ENCODE measurements at places on chromosomes 4 and X. TPM values are rescaled to one million over a fixed set of nuclear protein-coding genes. Genes with fewer than 3 reads are reported as not detected.

DNA sequence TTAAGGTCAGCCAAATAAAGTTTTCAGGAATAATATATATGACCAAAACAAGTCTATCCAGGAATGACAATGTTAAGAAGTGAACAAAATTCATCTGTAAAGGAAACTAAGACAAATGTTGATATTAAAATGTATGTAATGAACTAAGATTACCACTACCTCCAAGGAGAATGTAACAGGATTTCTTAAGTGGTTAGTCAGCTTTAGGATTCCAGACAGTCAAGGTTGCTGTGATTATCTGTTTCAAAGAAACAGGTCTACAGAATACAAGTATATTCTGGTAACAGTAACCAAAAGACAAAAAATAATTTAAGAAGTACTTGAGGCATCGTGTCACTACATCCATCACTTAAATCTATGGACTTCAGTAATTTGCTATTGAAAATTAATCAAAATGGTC lies 172.8 kb downstream of the SCFD2 start:
- no peak for DNase-seq
- H3K36me3 ChIP-seq: no peaks in the 10 kb centered on the region
- no peaks in the 10 kb centered on the region for H3K27me3 ChIP-seq
- no peak overlapping the region for H3K27ac ChIP-seq
- peaks cover 47% of the 10 kb centered on the region for H3K4me1 ChIP-seq

AFAP1 gene
- total RNA-seq: 17.4 TPM

CCDC110 gene
- total RNA-seq: 1.8 TPM

GRCh38 chr4:118842055-118842454 lies 6.1 kb upstream of the SEC24D start:
- H3K4me3 ChIP-seq: no peak overlapping the region
- no peaks in the 10 kb centered on the region for H3K4me1 ChIP-seq
- no peak overlapping the region for H3K27ac ChIP-seq
- H3K27me3 ChIP-seq: no peaks in the 10 kb centered on the region
- H3K36me3 ChIP-seq: no peaks in the 10 kb centered on the region
- no peak for DNase-seq

CXCL8 gene
- 100 TPM for total RNA-seq

FAM241A gene
- 2.8 TPM for total RNA-seq

- peak; percentile 8 for DNase-seq
- H3K27ac ChIP-seq: no peak overlapping the region
- peaks cover 4% of the 10 kb centered on the region for H3K4me1 ChIP-seq
- no peaks in the 10 kb centered on the region for H3K36me3 ChIP-seq
- H3K4me3 ChIP-seq: no peak overlapping the region
- no peaks in the 10 kb centered on the region for H3K27me3 ChIP-seq
These were observed 4.7 kb upstream of the SRPK3 start for GRCh38 chrX:153776120-153776599.

DNA sequence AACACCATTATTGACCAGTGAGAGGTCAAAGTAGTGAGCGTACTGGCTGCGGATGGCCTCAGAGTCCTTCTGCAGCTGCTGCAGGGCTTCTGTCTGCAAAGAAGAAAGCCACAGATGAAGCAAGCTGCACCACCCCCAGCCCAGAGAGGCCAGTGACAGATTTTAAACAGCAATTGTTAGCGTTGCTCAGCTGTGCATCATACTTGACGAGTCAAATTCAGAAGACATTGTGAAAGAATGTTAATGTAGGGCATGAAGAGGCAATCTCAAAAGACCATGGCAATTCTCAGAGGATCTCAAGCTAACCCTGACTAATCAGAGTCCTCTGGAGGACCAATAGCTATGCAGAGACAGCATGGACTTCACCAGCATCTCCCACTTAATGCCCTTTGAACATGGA lies 16.6 kb downstream of the DKC1 start:
- no peak for DNase-seq
- H3K36me3 ChIP-seq: peaks cover 20% of the 10 kb centered on the region
- H3K27ac ChIP-seq: no peak overlapping the region
- no peaks in the 10 kb centered on the region for H3K27me3 ChIP-seq
- no peak overlapping the region for H3K4me3 ChIP-seq

DNA sequence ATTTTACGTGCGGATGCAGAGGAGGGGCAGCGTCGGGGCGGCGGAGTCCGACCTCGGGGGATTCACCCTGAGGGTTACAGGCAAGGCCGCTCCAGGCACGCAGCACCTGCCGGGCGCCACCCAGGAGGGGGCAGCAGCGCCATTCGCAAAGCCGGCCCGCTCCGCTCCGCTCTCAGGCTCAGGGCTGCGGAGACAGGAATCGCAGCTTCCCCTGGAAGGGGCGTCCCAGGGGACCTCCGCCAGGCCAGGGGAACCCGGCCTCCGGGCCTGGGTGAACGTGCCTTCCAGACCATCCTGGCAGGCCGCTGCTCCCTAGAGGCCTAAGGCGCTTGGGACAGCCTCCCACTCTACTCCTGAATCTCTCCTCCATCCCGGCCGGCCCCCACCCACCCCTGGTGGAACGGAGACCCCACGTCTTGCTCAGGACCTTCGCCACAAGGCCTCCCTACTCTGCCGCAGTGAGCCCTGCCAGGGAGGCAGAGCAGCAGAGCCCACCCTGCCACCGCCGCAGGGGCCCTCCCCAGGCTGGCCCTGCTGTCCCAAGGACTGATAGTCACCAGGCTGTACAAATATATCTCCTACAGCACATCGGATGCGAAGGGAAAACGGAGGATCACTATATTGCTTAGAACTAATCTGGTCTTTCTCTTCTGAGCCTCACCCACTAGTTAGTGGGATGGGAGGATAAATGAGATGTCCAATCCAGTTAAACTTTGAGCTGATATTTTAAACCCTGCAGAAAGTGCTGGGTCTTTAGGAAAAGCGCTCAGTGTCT lies 115.0 kb downstream of the SMIM20 start:
- H3K4me1 ChIP-seq: peaks cover 22% of the 10 kb centered on the region
- no peak overlapping the region for H3K4me3 ChIP-seq

ACE2 gene
- total RNA-seq: 8.1 TPM

DNA sequence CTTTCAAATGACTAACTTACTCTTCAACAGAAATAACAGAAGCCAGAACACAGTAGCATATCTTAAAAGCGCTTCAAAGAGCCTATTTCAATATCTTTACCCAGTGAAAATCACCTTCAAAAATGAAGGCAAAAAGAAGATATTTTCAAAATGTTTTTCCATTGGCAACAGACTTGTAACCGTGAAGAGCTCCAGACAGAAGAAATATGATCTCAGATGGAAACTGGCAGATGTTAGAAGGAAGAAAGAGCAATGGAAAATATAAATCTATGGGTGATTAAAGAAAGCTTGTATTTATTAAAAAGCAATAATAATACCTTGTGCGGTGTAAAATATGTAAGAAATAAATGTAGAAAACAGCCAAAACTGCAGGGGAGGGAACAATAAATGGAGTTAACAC lies 35.7 kb downstream of the PRKG2 start:
- no peak overlapping the region for H3K27ac ChIP-seq
- no peak for DNase-seq
- H3K4me3 ChIP-seq: no peak overlapping the region
- no peaks in the 10 kb centered on the region for H3K4me1 ChIP-seq

- DNase-seq: no peak
- H3K27ac ChIP-seq: no peak overlapping the region
- H3K27me3 ChIP-seq: peaks cover under 1% of the 10 kb centered on the region
- no peak overlapping the region for H3K4me3 ChIP-seq
- H3K36me3 ChIP-seq: no peaks in the 10 kb centered on the region
These were observed 41.9 kb downstream of the GPC3 start for GRCh38 chrX:133943507-133943906.

DNA sequence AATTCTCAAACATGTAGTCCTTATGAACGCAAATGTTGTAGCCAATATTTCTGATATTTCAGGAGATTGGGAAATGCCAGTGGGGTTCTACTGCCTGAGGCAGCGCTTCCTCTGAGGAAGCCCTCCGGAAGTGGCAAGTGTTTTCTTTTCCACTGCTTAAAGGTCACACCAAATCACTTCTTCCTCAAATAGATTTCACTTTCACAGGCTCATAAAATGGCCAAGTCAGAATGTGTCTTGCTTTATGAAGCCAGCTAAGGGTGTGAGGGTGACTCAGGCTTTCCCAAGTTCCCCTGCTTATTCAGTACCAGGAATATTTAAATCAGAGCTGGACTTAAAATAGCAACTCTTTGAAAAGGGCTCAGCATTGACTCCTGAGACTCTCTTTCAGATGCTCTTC lies 514.2 kb upstream of the DIPK2B start:
- H3K27me3 ChIP-seq: no peaks in the 10 kb centered on the region
- H3K4me1 ChIP-seq: no peaks in the 10 kb centered on the region
- H3K4me3 ChIP-seq: no peak overlapping the region
- no peaks in the 10 kb centered on the region for H3K36me3 ChIP-seq
- no peak for DNase-seq

PIM2 gene
- total RNA-seq: 36.5 TPM

CFI gene
- total RNA-seq: 61.9 TPM

GRCh38 chrX:148574237-148574973 lies 74.0 kb downstream of the AFF2 start:
- no peak overlapping the region for H3K4me3 ChIP-seq
- no peak for DNase-seq
- no peaks in the 10 kb centered on the region for H3K4me1 ChIP-seq
- no peaks in the 10 kb centered on the region for H3K36me3 ChIP-seq

DNA sequence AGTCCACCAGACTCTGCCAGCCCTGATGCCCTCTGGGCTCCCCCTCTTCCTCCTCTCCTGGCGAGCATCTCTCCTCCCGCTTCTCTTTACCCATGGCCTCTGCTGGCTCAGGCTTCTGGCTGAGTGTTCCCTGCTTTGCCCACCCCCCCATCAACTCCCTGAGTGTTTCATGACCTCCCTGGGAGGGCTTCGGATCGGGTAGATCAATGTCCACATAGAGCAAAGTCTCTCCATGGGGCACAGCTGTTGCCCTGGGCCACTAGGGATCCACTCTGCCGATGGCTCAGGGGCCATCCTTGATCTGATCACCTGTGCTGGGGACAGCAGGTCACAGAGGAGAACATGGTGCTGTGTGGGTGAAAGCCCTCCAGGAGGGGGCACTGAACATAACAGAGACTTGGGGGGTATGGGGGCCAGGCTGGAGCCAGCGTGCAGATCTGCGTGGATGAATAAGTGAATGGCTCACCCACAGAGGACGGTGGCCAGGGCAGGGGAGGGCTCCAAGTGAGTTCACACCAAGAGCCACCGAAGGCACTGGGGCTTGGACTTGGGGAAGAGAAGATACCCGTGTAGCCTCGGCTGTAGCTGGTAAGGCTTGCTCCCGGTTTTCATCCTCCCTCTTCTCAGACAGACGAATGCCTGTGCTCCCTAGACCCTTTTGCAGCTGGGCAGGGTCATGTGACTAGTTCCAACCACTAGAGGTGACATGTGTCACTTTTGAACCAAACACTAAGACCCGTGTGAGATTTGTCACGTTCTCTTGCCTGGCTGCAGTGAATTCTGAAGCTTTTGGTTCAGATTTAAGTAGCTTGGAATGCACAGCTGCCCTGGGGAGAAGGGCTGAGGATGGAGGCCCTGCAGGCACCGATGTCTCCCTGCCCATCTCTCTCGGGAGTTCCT lies 23.2 kb upstream of the AFAP1 start:
- no peak overlapping the region for H3K27ac ChIP-seq
- DNase-seq: no peak
- no peak overlapping the region for H3K4me3 ChIP-seq
- H3K27me3 ChIP-seq: no peaks in the 10 kb centered on the region
- peaks cover 18% of the 10 kb centered on the region for H3K4me1 ChIP-seq
- no peaks in the 10 kb centered on the region for H3K36me3 ChIP-seq

CYSLTR1 gene
- total RNA-seq: 5.4 TPM

DNA sequence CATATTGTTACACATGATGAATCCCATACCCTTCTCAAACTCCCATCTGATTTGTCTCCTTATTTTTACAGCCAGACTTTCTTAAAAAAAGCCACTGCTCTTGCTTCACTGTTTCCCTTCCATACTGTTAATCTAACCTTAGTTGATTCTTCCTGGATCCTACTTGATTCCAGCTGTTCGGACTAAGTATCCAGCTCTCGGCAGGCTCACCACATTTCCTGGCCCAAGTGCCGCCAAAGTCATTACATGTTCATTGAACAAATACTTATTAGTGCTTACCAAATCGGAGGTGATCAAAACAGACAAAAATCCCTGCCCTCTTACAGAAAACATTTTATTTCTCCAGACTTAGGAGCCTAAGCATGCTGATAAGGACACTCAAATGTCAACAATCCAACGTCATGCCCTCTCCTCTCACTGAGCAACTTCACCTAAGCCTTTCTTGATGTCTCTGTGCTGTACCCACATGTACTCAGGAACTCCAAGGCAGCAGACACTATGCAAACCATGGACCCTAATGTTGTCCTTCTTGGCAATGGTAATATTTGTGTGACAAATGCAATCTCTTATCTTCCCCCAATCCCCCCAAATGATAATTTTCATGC lies 45.1 kb upstream of the C1QTNF7 start:
- no peaks in the 10 kb centered on the region for H3K36me3 ChIP-seq
- DNase-seq: no peak
- no peaks in the 10 kb centered on the region for H3K27me3 ChIP-seq
- no peaks in the 10 kb centered on the region for H3K4me1 ChIP-seq
- H3K27ac ChIP-seq: no peak overlapping the region

DNA sequence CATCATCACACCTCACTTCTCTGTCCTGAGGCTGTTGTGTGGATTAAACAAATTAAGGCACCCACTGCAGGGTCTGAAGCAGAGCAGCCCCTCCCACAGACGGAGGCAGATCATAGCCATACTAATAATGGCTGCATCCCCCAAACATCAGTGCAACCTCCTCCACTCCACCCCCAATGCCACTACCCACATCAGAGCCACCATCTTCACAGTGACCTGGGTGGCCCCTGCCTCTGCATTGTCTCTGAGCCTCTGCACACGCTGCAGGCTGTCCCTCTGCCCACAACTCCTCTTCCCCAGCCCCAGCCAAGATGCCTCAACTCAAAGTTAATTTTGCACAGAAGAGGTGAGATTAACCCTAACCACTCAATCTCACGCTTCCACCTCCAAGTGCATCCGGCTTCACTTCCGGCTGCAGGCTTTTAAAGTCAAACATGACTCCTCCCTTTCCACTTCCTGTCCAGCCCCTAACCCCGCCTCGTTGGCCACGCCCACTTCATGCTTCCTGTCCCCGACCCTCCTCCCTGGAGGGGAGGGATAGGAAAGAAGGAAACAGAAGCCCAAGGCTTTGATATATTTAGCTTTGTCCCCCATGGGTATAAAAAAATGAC lies 22.7 kb downstream of the JAKMIP1 start:
- no peaks in the 10 kb centered on the region for H3K36me3 ChIP-seq
- H3K27ac ChIP-seq: no peak overlapping the region
- no peaks in the 10 kb centered on the region for H3K27me3 ChIP-seq
- H3K4me1 ChIP-seq: no peaks in the 10 kb centered on the region
- no peak for DNase-seq

NAT8L gene
- 0.46 TPM for total RNA-seq

DNA sequence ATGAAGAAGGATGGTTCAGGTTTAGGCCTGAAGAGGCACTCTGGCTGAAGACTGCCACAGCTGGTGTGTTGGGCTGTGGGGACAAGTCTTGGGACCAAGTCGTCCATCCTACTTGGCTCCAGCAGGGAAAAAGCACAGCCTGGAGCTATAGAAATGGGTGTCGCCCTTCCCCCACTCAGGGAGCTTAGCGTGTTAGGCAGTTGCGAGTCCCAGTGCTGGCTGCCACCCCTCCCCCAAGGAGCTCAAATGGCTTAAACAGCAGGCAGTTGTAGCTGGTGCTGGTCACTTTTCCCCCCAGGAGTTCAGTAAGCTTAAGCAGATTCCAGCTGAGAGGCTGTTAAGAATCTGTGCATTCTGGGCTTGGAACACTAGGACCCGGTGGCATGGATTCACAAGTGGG lies 319.5 kb upstream of the POF1B start:
- H3K27me3 ChIP-seq: no peaks in the 10 kb centered on the region
- no peaks in the 10 kb centered on the region for H3K4me1 ChIP-seq
- no peak overlapping the region for H3K27ac ChIP-seq
- DNase-seq: no peak
- H3K4me3 ChIP-seq: no peak overlapping the region

TKTL1 gene
- total RNA-seq: 0.18 TPM

NAP1L2 gene
- 0.46 TPM for total RNA-seq

UGT2B17 gene
- total RNA-seq: 0.46 TPM
